ENCODE measurements at places on chromosomes 5 and 9. TPM values are rescaled to one million over a fixed set of nuclear protein-coding genes. Genes with fewer than 3 reads are reported as not detected.

The SOWAHA gene
- not detected for total RNA-seq

The KLHL3 gene
- 25.9 TPM for total RNA-seq

The TIMD4 gene
- total RNA-seq: 2.0 TPM

- no peaks in the 10 kb centered on the region for H3K36me3 ChIP-seq
- peaks cover 19% of the 10 kb centered on the region for H3K27me3 ChIP-seq
- H3K4me1 ChIP-seq: peaks cover 22% of the 10 kb centered on the region
- peak overlapping the region; percentile 39 for H3K4me3 ChIP-seq
- no peak for DNase-seq
Observed at GRCh38 chr5:36070687-36071571, 4.2 kb upstream of the UGT3A2 start.

- no peak overlapping the region for H3K4me3 ChIP-seq
- H3K27me3 ChIP-seq: no peaks in the 10 kb centered on the region
- peaks cover 68% of the 10 kb centered on the region for H3K36me3 ChIP-seq
- DNase-seq: no peak
Observed at GRCh38 chr9:113536483-113537228, 73.1 kb downstream of the RGS3 start.

Data from CD4-positive, alpha-beta T cell (primary cell).